ENCODE measurements at places on chromosomes 3 and 15.

DNA sequence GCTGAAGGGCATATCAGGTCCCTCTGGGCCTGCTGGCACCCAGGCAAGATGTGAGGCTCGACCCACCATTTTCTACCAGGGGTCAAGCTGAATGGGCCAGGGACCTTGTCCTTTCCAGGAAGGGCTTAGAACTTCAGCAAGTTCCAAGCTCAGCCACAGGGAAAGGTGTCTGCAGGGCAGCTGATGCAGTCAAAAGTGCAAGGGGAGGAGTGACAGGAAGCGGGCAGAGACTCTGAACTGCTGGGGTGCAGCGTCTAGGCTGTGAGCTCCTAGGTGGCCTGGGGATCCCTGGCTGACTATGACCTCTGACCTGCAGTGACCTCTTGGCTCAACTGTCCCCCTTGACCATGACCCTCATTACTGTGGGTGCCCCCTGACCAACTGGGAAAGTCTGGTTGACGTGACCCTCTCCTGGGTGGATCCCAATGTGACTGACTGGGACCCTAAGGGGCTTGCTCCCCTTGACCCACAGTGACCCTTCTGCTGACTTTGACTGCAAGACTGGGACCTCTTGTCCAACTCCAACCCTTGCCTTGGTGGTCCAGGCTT is 14.4 kb upstream of the SEC13 start:
- DNase-seq = no peak

GRCh38 chr15:98927996-98928395 is 79.6 kb downstream of the PGPEP1L start:
- no peak for DNase-seq

DNA sequence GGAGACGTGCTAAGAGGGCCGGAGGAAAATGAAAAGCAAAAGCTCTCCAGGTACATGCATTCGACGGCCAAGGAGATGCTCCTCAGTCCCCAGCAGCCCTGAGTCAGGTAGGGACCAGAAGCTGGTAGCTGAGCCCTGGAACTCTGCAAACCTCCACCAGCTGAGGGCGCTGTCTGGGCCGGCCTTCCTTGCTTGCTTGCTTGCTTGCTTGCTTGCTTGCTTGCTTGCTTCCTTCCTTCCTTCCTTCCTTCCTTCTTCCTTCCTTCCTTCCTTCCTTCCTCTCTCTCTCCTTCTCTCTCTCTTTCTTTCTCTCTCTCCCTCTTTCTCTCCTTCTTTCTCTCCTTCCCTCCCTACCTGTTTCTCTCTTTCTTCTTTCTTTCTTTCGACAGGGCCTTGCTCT is 94.6 kb upstream of the RASGRF1 start:
- no peak for DNase-seq

DNA sequence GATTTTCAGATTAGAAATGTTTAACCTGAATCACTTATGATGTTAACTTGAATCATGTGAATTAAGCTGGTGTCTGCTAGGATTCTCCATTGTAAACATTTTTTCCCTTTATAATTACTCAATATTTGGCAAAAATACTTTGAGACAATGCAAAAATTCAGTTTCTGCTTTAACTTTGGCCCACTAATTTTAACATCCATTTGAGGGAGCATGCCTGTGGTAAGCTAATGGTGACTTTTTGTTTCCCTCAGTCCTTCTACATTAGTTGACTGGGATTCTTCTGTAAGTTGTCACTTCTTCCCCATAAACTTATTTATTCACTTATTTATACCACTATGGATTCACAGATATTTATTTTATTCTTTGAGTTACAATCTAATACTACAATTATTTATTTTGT is 59.3 kb downstream of the PIK3R4 start:
- DNase-seq = no peak

DNA sequence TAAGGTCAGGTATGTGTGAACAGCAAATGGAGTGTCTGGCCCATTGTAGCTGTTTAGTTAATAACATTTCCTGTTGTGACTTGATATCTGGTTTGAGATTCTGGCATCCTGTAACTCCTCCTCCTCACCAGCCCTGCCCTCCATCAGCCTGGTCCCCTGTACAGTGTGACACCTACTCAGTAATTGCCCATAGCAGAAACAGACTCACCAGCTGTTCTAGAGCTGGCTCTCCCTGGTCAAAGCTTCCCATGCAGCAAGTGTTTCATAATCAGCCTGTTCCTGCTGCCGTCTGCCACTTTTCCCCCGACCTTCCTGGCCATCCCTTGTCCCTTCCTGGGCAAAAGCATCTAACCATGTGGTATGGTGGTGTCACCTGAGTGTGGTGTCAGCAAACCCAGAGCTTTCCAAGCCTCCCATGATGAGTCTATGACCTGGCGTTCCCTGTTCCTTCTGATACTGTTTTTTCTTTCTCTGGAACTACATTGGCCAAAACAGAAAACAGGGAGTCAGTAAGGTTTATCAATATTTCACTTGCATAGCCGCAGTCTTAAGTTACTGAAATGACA is 55.4 kb downstream of the B3GALNT1 start:
- no peak for DNase-seq

- no peak for DNase-seq
Measured at GRCh38 chr3:180036671-180037455, at the start of gene PEX5L. PEX5L (minus strand) TSS chr3:180036937; CDS start chr3:180036599, 338 bp downstream.

Data from RCC 7860 (cell line).